ENCODE measurements at places on chromosomes 7 and 10. TPM values are rescaled to one million over a fixed set of nuclear protein-coding genes. Genes with fewer than 3 reads are reported as not detected.

SPDYE5 gene
- not detected for total RNA-seq

SPDYE18 gene
- not detected for total RNA-seq

MSMB gene
- total RNA-seq = not detected

MYH16 gene
- not detected for total RNA-seq

SPDYE8 gene
- 0.52 TPM for total RNA-seq

GTF2IRD1 gene
- total RNA-seq = 27.3 TPM

CALD1 gene
- 39.9 TPM for total RNA-seq

DLX5 gene
- not detected for total RNA-seq

Data from NCI-H460 (cell line).